Activated naive CD4-positive, alpha-beta T cell treated with anti-CD3 and anti-CD28 coated beads for 36 hours (primary cell): ENCODE measurements at places on chromosomes 6 and 20. TPM values are rescaled to one million over a fixed set of nuclear protein-coding genes. Genes with fewer than 3 reads are reported as not detected.

- DNase-seq, result peak; percentile 38
- peaks cover 16% of the 10 kb centered on the region for H3K4me1 ChIP-seq
- no peak overlapping the region for H3K4me3 ChIP-seq
- no peak overlapping the region for H3K27ac ChIP-seq
- H3K36me3 ChIP-seq, result no peaks in the 10 kb centered on the region
- peaks cover 5% of the 10 kb centered on the region for H3K27me3 ChIP-seq
These were observed 193.6 kb downstream of the EDN1 start for GRCh38 chr6:12483712-12484111.

- H3K4me1 ChIP-seq, result peaks cover 8% of the 10 kb centered on the region
- H3K27ac ChIP-seq, result no peak overlapping the region
- peaks cover 22% of the 10 kb centered on the region for H3K27me3 ChIP-seq
- no peaks in the 10 kb centered on the region for H3K36me3 ChIP-seq
- DNase-seq, result no peak
- H3K4me3 ChIP-seq, result no peak overlapping the region
These were observed 12.9 kb downstream of the TGM2 start for GRCh38 chr20:38152175-38152620.

- no peaks in the 10 kb centered on the region for H3K36me3 ChIP-seq
- H3K4me1 ChIP-seq, result no peaks in the 10 kb centered on the region
- no peak overlapping the region for H3K4me3 ChIP-seq
- H3K27ac ChIP-seq, result no peak overlapping the region
- H3K27me3 ChIP-seq, result no peaks in the 10 kb centered on the region
These were observed 1316.0 kb upstream of the GJE1 start for GRCh38 chr6:140816681-140817080.

GRCh38 chr6:31752739-31753319 lies 9.6 kb upstream of the SAPCD1 start:
- peaks cover 23% of the 10 kb centered on the region for H3K36me3 ChIP-seq
- H3K4me1 ChIP-seq, result no peaks in the 10 kb centered on the region
- H3K27ac ChIP-seq, result no peak overlapping the region
- no peak overlapping the region for H3K4me3 ChIP-seq

GRCh38 chr20:50286609-50287008 lies 96.0 kb downstream of the CEBPB start:
- no peak for DNase-seq
- peaks cover 2% of the 10 kb centered on the region for H3K4me1 ChIP-seq
- no peak overlapping the region for H3K27ac ChIP-seq
- no peaks in the 10 kb centered on the region for H3K27me3 ChIP-seq

GRCh38 chr6:69379518-69379917 lies 417.3 kb downstream of the LMBRD1 start:
- H3K27ac ChIP-seq, result no peak overlapping the region
- no peaks in the 10 kb centered on the region for H3K4me1 ChIP-seq
- no peak for DNase-seq
- H3K36me3 ChIP-seq, result no peaks in the 10 kb centered on the region

GRCh38 chr6:3328796-3329195 lies 70.0 kb downstream of the PSMG4 start:
- peaks cover 3% of the 10 kb centered on the region for H3K4me1 ChIP-seq
- no peak for DNase-seq
- H3K27me3 ChIP-seq, result no peaks in the 10 kb centered on the region
- H3K36me3 ChIP-seq, result no peaks in the 10 kb centered on the region
- no peak overlapping the region for H3K4me3 ChIP-seq
- H3K27ac ChIP-seq, result no peak overlapping the region

GRCh38 chr6:110664933-110665332 lies 150.3 kb downstream of the CDK19 start:
- DNase-seq, result no peak
- H3K27ac ChIP-seq, result no peak overlapping the region
- H3K36me3 ChIP-seq, result peaks cover 10% of the 10 kb centered on the region
- H3K4me3 ChIP-seq, result no peak overlapping the region
- no peaks in the 10 kb centered on the region for H3K27me3 ChIP-seq

DNA sequence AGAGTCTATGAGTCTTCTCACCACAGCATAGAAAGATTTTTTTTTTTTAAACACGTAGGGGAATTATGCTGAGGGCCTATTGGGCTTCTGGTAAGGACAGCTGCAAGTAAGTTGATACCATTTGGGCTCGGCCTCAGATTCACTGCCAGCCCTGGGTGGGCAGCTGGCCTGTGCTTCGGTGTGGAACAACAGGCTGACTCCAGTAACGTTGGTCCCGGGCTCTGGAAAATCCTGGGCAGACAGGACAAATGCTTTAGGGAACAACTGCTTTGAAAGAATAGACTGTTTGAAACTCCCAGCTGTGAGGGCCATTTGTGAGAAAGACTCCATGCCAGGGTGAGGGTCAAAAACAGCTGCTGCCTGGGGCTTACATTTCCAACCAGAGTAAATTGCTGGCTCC lies 366.5 kb downstream of the QKI start:
- no peak for DNase-seq
- H3K4me1 ChIP-seq, result no peaks in the 10 kb centered on the region
- no peaks in the 10 kb centered on the region for H3K36me3 ChIP-seq
- no peak overlapping the region for H3K27ac ChIP-seq
- no peak overlapping the region for H3K4me3 ChIP-seq
- H3K27me3 ChIP-seq, result peaks cover 17% of the 10 kb centered on the region

DNA sequence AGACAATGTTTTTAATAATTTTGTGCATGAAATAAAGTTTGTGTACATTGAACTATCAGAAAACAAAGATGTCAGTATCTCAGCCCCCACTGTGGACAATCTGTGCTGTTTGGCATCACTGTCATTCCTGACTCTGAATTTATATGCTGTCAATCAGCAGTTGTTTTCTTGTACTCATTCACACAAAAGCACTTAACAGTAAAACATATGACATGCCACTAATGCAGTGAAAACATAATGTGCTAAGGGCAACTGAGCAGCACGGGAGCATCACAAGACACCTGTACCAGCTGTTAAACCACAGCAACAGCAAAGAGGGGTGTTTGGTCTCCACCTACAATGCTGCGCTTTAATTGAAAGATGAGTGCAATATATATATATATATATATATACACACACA lies 647.8 kb upstream of the SLC35B3 start:
- H3K27me3 ChIP-seq, result no peaks in the 10 kb centered on the region
- peaks cover 4% of the 10 kb centered on the region for H3K4me1 ChIP-seq
- DNase-seq, result no peak
- no peaks in the 10 kb centered on the region for H3K36me3 ChIP-seq

DNA sequence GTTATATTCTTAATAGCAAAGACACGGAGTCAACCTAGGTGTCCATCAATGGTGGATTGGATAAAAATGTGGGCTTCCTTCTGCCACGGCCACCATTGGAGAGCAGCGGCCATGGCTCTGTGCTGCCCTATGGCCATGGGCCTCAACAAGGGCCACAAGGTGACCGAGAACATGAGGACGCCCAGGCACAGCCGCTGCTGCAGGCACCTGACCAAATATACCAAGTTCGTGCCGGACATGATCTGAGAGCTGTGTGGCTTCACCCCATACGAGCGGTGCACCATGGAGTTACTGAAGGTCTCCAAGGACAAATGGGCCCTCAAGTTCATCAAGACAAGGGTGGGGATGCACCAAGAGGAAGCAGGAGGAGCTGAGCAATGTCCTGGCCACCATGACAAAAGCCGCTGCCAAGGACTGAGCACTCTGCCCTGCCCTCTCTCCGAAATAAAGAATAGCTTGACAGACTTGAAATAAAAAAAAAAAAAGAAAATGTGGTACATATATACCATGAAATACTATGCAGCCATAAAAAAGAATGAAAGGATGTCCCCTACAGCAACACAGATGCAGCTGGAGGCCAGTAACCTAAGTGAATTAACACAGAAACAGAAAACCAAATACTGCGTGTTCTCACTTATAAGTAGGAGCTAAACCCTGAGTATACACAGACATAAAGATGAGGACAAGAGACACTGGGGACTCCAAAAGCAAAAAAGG lies 81.0 kb downstream of the FKBP5 start:
- no peak overlapping the region for H3K4me3 ChIP-seq
- no peak overlapping the region for H3K27ac ChIP-seq
- H3K27me3 ChIP-seq, result no peaks in the 10 kb centered on the region
- H3K36me3 ChIP-seq, result peaks cover 63% of the 10 kb centered on the region
- H3K4me1 ChIP-seq, result peaks cover 78% of the 10 kb centered on the region

DNA sequence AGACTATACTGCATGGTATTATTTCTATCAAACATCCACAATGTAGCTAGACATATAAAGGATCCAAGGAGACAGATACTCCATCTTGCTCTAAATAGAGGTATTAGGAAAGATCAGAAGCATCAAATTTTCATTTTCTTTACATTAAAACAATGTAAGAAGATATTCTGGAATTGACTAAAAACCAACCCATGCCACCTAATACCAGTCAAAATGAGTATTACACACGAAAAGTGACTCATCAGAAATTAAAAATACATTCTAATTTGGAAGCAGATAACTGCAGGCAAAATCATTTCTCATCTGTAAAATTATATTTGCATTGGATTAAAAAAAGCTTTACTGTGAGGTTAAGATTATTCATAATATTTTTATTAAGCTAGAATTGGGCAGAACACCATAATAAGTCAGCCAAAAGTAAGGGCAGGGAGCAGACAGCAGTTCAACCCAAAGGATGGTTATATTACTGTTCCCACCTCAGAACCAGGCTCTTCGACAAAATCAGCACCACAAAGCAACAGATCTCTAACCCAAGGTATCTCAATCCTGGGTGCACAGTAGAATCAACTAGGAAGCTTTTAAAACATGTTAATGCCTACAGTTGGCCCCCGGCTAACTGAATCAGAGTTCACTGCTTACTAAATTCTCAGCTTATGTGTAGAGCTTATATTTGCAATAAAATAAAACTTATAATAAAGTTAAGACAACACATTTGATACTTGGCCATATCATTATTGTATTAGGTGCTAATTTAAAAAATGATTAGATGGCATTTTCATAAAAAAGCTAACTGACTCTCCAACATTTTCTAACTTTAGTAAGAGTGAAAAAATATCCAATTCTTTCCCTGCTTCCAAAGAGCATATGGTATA lies 35.2 kb downstream of the SAMD3 start:
- no peaks in the 10 kb centered on the region for H3K27me3 ChIP-seq
- no peak overlapping the region for H3K4me3 ChIP-seq
- H3K27ac ChIP-seq, result no peak overlapping the region

Gene NFYA
- total RNA-seq, result 38.0 TPM

Gene PRDM1
- 3.4 TPM for total RNA-seq

Gene FAM83C
- total RNA-seq, result not detected

Gene GNAS
- total RNA-seq, result 770 TPM

Gene SLC4A11
- 0.91 TPM for total RNA-seq

Gene CCR6
- 0.37 TPM for total RNA-seq

Gene CLIC1
- 353 TPM for total RNA-seq

Gene MICB
- 22.6 TPM for total RNA-seq
